ENCODE measurements at places on chromosomes 7 and 10.

- DNase-seq, result no peak
These were observed 621.2 kb downstream of the SDK1 start for GRCh38 chr7:3922175-3922635.

DNA sequence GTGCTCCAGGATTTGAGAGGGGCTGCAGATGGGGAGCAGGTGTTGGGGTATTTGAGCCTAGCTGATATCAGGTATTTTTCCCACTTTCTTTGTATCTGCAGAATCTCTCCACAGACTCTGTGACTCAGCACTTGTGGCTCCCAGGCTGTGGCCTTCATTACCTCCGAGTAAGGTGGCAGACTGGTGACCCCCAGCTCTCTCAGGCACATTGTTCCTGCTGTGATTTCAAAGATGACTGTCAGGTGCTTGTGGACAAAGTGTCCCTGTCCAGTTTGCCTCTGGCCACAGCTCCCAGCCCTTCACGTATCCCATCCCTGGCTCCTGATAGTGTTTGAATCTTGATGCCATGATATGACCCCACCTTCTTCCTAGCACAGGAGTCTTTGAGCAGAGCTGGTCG is 396.8 kb upstream of the PODXL start:
- DNase-seq, result no peak

GRCh38 chr10:132044803-132045202 is 20.9 kb upstream of the JAKMIP3 start:
- no peak for DNase-seq

DNA sequence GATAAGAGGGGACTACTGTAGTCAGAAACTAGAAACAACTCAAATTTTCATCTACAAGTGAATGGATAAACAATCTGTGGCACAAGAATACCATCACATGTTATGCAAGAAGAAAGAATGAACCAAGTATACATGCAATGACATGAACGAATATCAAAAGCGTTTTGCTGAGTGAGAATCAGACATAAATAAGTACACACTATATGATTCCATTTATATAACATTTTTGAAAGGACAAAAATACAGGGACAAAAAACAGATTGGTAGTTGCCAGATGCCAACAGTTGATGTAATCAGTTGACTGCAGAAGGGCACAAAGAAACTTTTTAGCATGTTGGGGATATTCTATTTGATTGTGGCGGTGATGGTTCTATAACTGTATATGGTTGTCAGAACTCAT is 33.6 kb downstream of the CTNNA3 start:
- no peak for DNase-seq

DNA sequence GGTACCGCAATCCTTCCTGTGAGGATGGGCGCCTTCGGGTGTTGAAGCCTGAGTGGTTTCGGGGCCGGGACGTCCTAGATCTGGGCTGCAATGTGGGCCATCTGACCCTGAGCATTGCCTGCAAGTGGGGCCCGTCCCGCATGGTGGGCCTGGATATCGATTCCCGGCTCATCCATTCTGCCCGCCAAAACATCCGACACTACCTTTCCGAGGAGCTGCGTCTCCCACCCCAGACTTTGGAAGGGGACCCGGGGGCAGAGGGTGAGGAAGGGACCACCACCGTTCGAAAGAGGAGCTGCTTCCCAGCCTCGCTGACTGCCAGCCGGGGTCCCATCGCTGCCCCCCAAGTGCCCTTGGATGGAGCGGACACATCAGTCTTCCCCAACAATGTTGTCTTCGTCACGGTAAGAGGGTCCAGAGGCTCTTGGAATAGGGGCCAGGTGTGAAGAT is 1.7 kb downstream of the MEPCE start:
- no peak for DNase-seq

DNA sequence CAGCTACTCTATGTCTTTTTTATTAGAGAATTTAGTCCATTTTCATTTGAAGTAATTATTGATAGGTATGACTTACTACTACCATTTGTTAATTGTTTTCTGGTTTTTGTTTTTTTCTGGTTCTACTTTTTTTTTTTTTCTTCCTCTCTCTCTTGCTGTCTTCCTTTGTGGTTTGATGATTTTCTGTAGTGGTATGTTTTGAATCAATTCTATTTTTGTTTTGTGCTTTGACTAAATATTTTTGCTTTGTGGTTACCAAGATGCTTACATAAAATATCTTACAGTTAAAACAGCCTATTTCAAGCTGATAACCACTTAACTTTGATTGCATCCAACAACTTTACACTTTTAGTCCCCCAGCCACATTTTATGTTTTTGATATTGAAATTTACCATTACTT is 3.3 kb upstream of the OR2F2 start:
- no peak for DNase-seq
